H54 (cell line): ENCODE measurements at places on chromosomes 4 and X.
A peak's percentile ranks its signal among the peaks of the same experiment; 100 is the strongest.

- no peak for DNase-seq
Measured at GRCh38 chr4:33841120-33841519, 2403.2 kb downstream of the ARAP2 start.

- no peak for DNase-seq
Measured at GRCh38 chr4:175708739-175709138, 103.3 kb downstream of the GPM6A start.

DNA sequence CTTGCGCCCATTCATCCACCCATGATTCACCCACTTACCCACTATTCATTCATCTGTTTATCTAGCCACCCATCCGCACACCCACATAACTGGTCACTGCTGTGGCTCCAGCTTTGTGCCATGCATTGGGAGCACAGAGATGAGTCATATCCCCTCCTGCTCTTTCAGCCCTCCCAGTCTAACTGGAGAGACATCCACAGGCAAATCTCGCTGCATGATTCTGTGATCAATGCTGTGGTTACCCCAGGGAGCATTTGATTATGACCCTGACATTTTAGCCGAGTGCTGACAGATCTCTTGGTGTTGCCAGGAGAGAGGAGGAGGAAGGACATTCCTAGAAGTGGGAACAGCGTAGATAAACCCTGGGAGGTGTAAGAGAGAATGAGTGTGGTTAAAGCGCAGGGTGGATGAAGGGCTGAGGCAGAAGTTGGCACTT is 10.4 kb upstream of the PORCN start:
- peak; percentile 30 for DNase-seq

GRCh38 chr4:102466298-102466697 is 34.9 kb upstream of the NFKB1 start:
- DNase-seq, result no peak

GRCh38 chr4:74315376-74315775 is 7.1 kb downstream of the EPGN start:
- DNase-seq, result no peak

GRCh38 chr4:100369871-100370270 is 148.0 kb downstream of the EMCN start:
- no peak for DNase-seq

DNA sequence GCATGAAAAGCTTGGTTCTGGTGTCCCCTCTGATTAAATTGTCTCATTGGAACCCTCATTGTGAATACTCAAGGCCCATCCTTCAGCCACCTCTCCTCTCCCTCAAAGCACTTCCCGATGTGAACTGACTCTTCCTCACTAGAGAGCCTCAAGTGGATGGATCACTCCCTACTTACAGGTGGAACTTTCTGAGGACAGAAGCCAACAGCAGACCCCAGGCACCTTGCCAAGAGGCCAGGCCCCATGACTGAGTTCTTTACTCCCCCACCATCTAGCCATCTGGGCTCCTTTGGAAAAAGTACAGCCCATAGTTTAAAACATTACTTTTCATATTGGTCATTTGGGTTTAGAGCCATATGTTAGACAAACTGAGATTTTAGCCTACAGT is 224.1 kb downstream of the SHROOM3 start:
- no peak for DNase-seq

- no peak for DNase-seq
Measured at GRCh38 chrX:18548996-18549395, 122.9 kb downstream of the RS1 start.

GRCh38 chr4:180578175-180578574 is 1665.0 kb upstream of the TENM3 start:
- no peak for DNase-seq

DNA sequence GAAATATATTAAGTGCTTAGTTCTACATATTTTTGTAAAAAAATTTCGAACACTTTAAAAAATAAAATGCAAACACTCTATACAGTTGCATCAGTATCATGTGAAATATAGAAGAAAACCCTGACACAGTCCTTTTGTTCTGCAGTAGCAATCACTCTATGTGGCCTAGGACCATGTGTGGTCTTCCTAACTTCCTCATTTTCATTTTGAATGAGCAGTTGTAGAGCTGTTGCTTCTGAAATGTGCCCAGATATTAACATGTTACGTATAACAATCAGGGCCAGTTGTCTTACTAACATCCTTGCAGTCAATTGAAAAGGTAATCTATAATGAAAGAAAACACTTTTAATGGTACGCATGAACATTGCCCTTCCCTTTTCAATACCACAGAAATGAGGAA is 107.9 kb downstream of the ZNF827 start:
- no peak for DNase-seq

- no peak for DNase-seq
Measured at GRCh38 chrX:136961594-136962135, 72.1 kb downstream of the GPR101 start.

GRCh38 chr4:10090467-10091250 is 25.9 kb downstream of the WDR1 start:
- no peak for DNase-seq

DNA sequence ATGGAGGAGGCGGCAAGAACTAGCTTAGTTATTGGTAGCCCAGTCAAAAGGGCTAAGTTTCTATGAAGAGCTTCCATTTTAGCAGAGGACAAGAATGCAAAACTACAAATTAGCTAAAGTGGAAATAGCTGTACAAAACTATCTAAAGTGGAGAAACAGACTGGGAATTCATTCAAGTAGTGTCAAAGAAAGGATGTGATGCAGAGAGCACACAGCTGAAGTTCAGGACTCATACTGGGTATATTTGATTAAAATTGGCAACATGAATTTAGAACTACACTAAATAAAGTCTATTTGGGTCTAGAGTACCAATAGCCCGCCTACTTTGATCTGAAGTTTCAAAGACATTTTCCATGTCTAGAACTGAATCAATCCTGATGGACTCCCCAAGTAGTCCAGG is 33.1 kb upstream of the GNRHR start:
- DNase-seq, result no peak

GRCh38 chrX:130111220-130112154 is 1.2 kb upstream of the ELF4 start:
- no peak for DNase-seq

DNA sequence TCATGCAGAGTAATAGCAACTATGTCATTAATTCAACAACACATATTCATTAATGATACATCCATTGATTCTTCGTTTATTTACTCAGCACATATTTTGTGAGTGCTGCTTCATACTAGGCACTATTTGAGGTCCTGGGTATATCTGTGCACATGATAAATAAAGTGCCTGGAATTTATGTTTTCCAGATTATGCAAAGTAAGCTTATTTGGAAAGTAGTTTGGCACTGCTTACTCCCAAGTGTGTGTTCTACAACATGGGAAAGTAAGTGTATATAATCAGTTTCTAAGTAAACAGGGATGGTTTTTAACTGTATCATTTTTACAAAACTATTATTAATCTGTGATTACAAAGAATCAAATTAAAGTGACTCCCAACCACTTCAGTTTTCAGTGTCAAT is 16.8 kb upstream of the EPGN start:
- DNase-seq, result no peak

DNA sequence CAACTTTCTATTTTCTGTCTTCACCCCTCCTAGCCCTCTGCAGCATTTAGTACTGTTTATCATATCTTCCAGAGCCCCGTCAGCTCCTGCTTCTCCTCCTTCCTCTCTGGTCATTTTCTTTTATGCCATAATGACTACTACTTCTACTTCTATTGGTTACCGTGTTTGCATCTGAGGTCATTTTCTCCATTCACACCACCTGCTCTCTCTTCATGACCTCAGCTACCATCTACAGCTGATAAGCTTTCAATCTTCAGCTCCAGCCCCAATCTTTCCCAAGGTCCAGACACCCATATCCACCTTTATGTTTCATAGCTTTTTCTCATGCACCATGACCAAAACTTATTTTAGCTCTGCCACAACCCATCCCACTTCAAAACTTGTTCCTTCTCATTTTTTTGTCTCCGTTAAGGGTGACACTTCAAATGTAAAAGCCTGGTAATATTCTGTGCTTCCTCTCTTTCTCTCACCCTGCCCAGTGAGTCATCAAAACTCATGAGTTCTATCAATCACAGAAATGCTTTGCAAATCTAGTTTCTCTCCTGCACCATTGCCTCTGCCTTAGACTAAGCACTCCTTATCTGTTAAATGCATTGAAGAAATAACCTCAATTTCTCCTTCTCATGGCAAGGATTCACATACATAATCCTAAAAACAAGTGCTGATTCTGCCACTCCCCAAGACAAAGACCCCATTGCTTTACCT is 71.3 kb upstream of the IQCM start:
- DNase-seq, result no peak

- no peak for DNase-seq
Measured at GRCh38 chr4:73718375-73719373, 21.7 kb upstream of the CXCL8 start.

- no peak for DNase-seq
Measured at GRCh38 chr4:65046192-65047133, 623.8 kb downstream of the EPHA5 start.

GRCh38 chr4:179285696-179286095 is 1843.5 kb upstream of the AGA start:
- no peak for DNase-seq

DNA sequence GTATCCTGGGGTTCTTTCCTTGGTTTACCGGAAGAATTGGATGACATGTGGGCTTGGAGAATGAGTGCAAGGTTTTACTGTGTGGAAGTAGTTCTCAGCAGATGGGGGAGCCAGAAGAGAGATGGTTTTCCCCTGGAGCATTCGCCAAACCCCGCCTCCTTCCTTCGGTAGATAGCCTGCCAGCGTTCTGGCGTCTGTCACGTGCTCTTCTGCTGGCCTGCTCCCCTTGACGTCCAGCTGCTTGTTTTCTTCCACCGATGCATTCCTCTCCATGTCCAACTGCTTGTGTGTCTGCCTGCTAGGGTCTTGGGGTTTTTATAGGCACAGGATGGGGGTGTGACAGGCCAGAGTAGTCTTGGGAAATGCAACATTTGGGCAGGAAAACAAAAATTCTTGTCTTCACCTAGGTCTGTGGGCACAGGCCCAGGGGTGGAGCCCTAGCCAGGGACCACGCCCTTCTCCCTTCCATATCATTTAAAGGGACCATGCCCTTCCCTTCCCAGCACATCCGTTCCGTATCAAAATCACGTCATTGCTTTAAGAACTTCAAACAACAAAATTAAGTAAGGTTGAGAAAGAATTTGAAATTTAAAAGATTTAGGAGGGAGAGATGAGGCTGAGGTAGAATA is 538.7 kb upstream of the SMIM31 start:
- no peak for DNase-seq

GRCh38 chr4:146022541-146022940 is 83.9 kb upstream of the ZNF827 start:
- no peak for DNase-seq

GRCh38 chr4:132299841-132300240 is 849.3 kb upstream of the PCDH10 start:
- DNase-seq, result no peak

GRCh38 chrX:110051559-110051958 is 48.6 kb downstream of the TMEM164 start:
- DNase-seq, result no peak

- no peak for DNase-seq
Measured at GRCh38 chr4:67573193-67573592, 14.7 kb downstream of the STAP1 start.

DNA sequence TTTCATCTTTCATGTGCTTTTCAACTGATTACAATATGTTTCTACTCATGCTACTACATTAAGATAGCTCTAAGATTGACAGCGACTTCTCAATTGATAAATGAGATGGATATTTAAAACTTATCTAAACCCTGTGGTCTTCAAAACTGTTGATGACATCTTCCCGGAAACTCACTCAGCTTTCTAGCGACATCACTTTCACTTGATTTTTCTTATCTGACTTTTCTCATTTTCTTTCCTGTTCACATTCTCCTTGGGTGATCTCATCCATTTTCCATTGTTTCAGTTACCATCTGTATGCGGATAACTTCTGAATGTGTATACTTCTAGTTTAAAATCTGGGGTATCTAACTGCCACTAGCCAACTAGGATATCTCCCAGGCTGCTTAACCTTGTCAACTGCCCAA is 3.1 kb downstream of the POLR2B start:
- no peak for DNase-seq

GRCh38 chr4:88022289-88022688 is 14.9 kb downstream of the PKD2 start:
- no peak for DNase-seq

GRCh38 chr4:125447551-125448290 is 133.0 kb downstream of the FAT4 start:
- no peak for DNase-seq

DNA sequence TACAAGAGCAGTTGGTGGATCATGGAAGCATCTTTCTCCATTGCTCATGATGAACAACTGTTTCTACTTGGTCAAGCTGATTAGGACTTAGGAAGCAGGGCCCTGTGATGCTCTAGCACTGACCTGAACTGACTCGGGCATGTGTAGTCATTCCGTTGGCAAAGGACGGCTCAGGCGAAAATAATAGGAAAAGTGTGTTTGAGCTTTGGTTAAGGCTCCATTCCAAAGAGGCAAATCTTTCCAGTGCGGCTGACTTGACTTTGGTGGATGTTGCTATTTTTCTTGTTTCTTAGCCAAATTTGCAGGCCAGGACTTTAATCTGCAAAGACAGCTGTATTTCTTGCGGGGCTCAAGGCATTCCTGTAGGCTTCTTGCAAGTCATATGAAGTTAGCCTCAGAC is 39.5 kb downstream of the ZNF518B start:
- no peak for DNase-seq
